ENCODE measurements at places on chromosomes 1 and 21. TPM values are rescaled to one million over a fixed set of nuclear protein-coding genes. Genes with fewer than 3 reads are reported as not detected.

- DNase-seq = peak; percentile 50
Measured at GRCh38 chr1:192787914-192788585, 20.8 kb upstream of the RGS2 start.

GRCh38 chr1:198725090-198725489 lies 86.2 kb downstream of the PTPRC start:
- no peak for DNase-seq

DNA sequence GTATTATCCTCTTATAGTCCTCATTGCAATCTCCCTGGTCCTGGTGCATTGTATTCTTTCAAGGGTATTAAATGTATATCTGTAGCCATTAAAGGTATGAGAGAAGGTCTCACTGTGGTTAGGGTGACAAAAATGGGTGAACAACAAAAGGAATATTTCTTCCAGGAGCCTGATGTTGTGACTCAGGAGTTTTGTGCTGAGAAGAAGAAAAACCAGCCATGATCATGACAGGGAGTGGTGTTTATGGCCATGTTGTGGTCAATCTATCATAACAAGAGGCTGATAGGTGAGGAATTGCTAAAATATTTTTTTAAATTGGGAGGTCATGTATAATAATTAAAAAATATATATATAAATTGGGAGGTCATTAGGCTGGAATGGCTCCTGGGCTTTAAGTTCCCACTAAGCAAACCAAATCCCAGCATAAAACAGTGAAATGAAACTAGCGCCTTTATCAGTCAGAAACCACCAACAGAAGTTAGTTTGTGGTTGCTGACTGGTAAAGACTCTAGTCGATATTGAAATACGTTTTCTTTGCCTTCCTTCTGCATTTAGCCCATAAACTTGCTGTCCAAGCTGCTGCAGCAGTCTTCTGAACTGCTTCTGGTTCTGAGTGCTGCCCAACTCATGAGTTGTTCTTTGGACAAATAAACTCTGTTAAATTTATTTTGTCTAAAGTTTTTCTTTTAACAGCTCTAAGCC lies 60.3 kb downstream of the TBX19 start:
- DNase-seq = no peak

DNA sequence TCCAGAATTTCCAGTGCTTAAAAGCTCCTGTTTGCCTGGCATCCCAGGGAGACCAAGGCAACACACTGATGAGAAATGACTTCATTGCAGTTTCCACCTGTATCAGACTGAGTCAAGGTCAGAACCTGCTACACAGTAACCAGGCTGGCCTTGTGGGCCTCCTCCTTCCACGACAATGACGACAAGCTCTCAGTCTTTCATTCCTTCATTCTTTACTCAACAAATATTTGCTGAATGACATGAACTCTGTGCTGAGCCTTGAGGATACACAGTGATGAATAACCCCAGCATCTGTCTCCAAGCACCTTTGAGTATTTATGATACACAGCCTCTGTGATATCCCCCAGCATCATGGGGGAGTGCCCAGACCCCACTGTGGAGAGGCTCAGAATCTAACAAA lies 8.9 kb upstream of the LCE5A start:
- DNase-seq = no peak

DNA sequence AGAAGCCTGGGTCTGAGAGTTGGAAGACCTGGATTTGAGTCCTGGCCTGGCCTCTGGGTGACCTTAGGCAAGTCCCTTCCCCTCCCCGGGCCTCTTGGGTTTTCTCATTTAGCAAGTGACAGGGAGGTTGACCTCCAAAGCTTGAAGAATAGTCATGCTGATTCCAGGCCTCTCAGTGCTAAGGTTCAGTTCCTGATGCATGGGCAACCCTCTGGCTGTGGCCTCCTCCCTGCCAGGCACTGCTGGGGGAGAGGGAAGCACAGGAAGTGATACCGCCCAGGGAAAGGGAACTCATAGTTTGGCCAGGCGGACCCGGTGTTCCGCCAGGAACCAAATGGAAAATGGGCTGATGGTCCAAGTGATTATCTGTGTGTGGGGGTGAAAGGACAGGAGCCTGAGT lies 23.6 kb upstream of the WASF2 start:
- no peak for DNase-seq

GRCh38 chr1:182615468-182616129 lies 11.4 kb upstream of the RGS16 start:
- DNase-seq = no peak

DNA sequence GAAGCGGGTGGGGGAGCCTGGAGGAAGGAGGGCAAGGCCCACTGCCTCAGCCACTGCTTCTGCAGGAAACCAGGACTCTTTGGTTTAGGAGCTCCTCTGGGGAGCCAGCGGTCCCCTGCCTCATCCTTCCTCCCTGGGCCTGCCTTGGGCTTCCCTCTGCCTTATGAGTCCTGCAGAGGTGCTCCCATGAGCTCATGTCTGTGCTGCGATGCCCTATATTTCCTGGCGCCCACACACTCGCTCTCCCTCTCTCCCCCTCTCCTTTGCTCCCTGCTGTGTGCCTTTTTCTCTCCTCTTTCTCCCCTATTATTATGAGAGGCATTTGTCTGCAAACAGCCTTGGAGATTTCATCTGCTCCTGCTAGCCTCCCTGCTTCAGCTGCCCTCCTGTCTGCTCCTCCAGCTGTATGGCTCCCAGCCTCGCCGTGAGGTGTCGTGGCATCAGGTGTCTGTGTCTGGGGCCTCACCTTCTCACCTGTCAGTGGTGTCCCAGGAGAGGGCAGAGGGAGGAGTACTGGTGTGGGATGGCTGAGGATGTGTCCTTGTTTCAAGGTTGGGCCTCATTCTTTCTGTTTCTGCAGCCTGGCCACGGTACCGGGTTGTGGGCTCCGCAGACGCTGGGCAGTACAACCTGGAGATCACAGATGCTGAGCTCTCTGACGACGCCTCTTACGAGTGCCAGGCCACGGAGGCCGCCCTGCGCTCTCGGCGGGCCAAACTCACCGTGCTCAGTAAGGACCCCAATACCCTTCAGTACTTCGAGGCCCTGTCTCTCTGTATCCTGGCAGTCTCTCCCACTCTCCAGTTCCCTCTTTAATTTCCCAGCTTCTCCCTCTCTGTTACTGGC lies 84.2 kb downstream of the KIRREL1 start:
- no peak for DNase-seq

DNA sequence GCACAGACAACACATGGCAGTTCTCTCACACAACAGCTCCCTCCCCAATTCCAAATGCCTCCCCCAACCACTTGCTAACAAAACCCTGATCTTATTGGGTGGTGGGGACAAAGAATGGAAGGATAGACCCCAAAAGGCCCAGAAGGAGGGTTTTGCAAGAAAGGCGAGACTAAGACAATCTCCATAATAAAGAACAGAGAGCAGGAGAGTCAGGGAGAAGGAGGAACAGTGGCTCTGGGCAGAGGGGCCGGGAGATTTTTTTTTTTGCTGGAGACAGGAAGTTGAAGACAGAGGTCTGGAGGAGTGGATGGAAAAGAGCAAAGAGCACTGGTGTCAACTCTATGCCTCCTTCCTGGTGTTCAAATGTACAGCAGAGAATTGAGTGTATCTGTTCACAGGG lies 6.5 kb upstream of the C1QA start:
- no peak for DNase-seq

DNA sequence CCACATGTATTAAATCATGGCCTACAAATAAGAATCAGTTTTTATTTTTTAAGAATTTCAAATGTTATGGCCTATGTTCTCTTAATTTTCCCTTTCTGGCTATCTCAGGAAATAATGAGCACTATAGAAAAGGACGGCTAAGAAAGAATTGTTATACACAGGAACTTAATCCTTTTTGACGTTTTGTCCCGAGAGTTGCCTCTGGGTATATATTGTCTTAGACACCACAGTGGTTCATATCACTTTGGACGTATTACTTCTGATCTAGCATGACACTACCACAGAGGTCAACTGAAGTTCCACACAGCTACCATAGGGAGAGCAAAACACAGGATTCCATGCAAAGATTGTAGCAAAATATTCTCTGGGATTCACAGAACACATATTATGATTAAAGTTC lies 307.6 kb downstream of the VAV3 start:
- no peak for DNase-seq

- DNase-seq = peak; percentile 74
Measured at GRCh38 chr1:94550800-94551241, 9.3 kb upstream of the F3 start.

DNA sequence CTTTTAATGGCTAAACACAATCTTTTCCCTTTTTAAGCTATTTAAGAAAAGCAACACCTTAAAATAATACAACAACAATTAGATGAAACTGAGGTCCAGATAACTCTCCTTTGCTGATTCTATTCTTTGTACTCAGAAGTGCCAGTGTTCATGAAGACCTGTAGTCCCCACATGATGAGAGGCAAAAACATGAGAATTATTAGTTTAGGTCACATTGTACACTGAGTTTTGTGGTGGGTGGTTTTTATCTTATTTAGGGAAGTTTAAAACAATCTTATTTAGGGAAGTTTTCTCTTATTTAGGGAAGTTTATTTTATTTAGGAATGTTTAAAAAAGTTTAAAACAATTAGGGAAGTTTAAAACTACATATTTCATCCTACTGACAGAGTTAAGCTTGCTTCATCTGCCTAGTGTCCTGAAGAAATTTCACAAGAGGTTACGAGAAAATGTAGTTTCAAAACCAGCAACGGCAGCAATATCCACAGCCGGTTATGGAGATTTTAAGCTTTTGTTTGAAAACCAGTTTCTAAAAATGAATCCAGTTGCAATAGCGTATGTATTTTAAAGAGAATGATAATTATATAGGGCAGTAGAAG lies 7.8 kb upstream of the OR14I1 start:
- no peak for DNase-seq

GRCh38 chr1:33143176-33143575 lies 38.7 kb downstream of the TRIM62 start:
- peak; percentile 23 for DNase-seq

GRCh38 chr1:115412286-115412685 lies 74.2 kb upstream of the NGF start:
- DNase-seq = no peak

DNA sequence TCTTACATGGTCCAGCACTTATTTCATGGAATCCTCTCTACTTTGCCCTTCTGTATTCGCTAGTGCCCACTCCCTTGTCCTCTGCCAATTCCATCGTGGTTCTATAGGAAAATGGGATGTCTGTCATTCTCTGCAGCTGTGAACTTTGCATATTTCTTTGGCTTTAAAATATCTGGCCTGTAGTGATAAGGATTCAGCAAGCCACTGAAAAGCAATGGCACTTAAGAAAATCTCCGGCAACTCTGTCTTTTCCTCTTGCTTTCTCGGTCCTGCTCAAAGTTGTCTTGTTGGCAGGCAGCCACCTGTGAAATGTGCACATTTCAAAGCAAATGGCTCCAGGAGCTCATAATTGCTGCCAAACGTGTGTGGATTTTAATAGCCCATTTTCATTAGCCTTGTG lies 91.8 kb downstream of the CHD1L start:
- DNase-seq = no peak

- no peak for DNase-seq
Measured at GRCh38 chr1:146036241-146036964, 14.9 kb upstream of the HJV start.

Gene LSM10
- 9.4 TPM for total RNA-seq

Gene GSTM5
- 0.12 TPM for total RNA-seq

Gene CNST
- 16.4 TPM for total RNA-seq

Gene XCL1
- 0.23 TPM for total RNA-seq

Gene DDAH1
- total RNA-seq = 49.8 TPM

Gene NRAS
- total RNA-seq = 81.6 TPM

Gene CA6
- total RNA-seq = not detected

Gene OR2L13
- not detected for total RNA-seq
